MV-4-11 (cell line): ENCODE measurements at places on chromosomes 4 and X.

DNA sequence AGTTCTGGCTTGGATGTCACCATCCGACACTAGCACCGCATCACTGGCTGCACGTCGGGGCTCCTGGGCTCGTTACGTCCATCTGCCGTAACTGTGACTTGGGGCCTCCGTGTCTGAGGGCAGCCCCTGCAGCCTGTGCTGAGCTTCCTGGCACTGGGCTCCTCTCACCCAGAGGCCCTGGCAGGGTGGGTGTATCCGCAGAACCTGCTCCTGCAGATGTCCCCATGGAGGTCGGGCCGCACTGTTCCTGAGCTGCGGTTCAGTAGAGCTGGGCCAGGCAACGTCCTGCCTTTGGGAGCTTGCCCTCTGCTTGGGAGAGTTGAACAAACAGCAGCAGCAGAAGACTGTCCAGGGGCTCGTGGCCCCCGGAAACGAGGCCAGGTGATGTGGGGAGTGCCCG lies 71.4 kb downstream of the RGS12 start:
- no peak for DNase-seq

DNA sequence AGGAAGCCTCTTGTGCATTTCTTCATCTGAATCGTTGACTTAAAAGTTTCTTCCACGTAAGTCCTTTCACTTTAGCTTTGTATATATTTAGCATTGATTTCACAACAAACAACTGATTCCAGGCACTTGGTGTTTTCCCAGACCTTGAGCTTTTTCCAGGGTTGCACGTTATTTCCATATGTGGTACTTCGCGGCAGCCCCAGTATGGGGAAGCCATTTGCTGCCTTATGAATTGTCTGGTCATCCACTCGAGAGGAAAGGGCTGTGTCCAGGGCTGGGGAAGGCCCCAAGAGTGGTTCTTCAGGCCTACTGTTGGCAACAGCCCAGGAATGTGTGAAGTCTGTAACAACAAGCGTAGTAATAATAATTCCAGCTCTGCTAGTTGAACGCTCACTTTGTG lies 2.8 kb upstream of the TLR8 start:
- no peak for DNase-seq

GRCh38 chr4:144357975-144358374 lies 217.5 kb upstream of the GYPA start:
- peak; percentile 38 for DNase-seq

GRCh38 chrX:11064851-11065600 lies 46.1 kb upstream of the HCCS start:
- no peak for DNase-seq

GRCh38 chr4:52659001-52659721 lies at the start of gene USP46:
TSS of gene USP46 (minus strand) at chr4:52659301. CDS start at chr4:52659150, 151 bp downstream.
- DNase-seq = peak; percentile 37
